Vagina (tissue), 2 donors: ENCODE measurements at places on chromosomes 1 and 21. TPM values are rescaled to one million over a fixed set of nuclear protein-coding genes. Genes with fewer than 3 reads are reported as not detected.
A peak's percentile ranks its signal among the peaks of the same experiment; 100 is the strongest.

The GPR153 gene
- 11.5 TPM for total RNA-seq

The ADORA3 gene
- 5.2 TPM for total RNA-seq

The PLXNA2 gene
- total RNA-seq = 38.3 TPM

The RGS18 gene
- total RNA-seq = 0.98 TPM

The ZSWIM5 gene
- 2.7 TPM for total RNA-seq

DNA sequence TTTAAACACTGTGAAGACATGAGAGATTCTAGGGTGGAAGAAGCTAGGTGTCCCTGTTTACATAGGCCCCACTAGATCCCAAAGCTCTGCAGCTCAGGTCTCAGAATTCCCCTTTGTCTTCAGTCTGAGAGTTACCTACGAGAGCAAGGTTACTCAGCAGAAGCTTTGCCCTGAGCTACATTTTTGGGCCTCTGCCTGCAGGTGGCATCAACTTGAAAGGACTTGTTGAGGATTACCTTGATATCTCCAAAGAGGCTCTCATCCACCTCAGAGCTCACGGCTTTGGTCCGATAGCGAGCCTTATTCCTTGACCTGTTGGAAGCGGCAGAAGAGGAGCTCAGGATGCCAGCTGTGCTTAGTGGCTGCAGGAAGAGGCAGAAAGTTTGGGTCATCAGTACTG lies 7.0 kb downstream of the CFAP45 start:
- H3K36me3 ChIP-seq = no peaks in the 10 kb centered on the region
- H3K4me3 ChIP-seq = no peak overlapping the region
- no peak overlapping the region for H3K27ac ChIP-seq
- H3K4me1 ChIP-seq = peaks cover 17% of the 10 kb centered on the region

GRCh38 chr1:88250915-88251314 lies 433.2 kb upstream of the PKN2 start:
- H3K4me3 ChIP-seq = no peak overlapping the region
- no peaks in the 10 kb centered on the region for H3K4me1 ChIP-seq
- no peaks in the 10 kb centered on the region for H3K27me3 ChIP-seq
- no peaks in the 10 kb centered on the region for H3K36me3 ChIP-seq
- no peak for DNase-seq
- H3K27ac ChIP-seq = no peak overlapping the region

- peak within 1 kb of the TSS; percentile 90 for H3K27ac ChIP-seq
- no peak for DNase-seq
- H3K4me1 ChIP-seq = peaks cover 76% of the 10 kb centered on the region
- peak within 1 kb of the TSS; percentile 64 for H3K4me3 ChIP-seq
- H3K36me3 ChIP-seq = no peaks in the 10 kb centered on the region
- no peaks in the 10 kb centered on the region for H3K27me3 ChIP-seq
Measured at GRCh38 chr1:201538612-201539551, at the start of gene NAV1. TSS of gene NAV1 (plus strand) at chr1:201539127. CDS start at chr1:201622885, 83,758 bp downstream.

GRCh38 chr1:53314606-53315005 lies 13.3 kb downstream of the LRP8 start:
- no peaks in the 10 kb centered on the region for H3K4me1 ChIP-seq
- H3K4me3 ChIP-seq = no peak overlapping the region
- H3K27me3 ChIP-seq = no peaks in the 10 kb centered on the region
- no peaks in the 10 kb centered on the region for H3K36me3 ChIP-seq
- H3K27ac ChIP-seq = no peak overlapping the region

GRCh38 chr1:50492142-50492541 lies 68.9 kb upstream of the DMRTA2 start:
- no peak overlapping the region for H3K4me3 ChIP-seq
- no peaks in the 10 kb centered on the region for H3K4me1 ChIP-seq
- no peaks in the 10 kb centered on the region for H3K27me3 ChIP-seq
- no peak overlapping the region for H3K27ac ChIP-seq

GRCh38 chr1:19892129-19892528 lies 9.9 kb downstream of the OTUD3 start:
- no peak overlapping the region for H3K4me3 ChIP-seq
- H3K36me3 ChIP-seq = peaks cover 34% of the 10 kb centered on the region
- no peak overlapping the region for H3K27ac ChIP-seq
- H3K27me3 ChIP-seq = no peaks in the 10 kb centered on the region

- DNase-seq = no peak
- no peaks in the 10 kb centered on the region for H3K27me3 ChIP-seq
- no peaks in the 10 kb centered on the region for H3K4me1 ChIP-seq
Measured at GRCh38 chr21:18630446-18630845, 226.9 kb upstream of the TMPRSS15 start.

DNA sequence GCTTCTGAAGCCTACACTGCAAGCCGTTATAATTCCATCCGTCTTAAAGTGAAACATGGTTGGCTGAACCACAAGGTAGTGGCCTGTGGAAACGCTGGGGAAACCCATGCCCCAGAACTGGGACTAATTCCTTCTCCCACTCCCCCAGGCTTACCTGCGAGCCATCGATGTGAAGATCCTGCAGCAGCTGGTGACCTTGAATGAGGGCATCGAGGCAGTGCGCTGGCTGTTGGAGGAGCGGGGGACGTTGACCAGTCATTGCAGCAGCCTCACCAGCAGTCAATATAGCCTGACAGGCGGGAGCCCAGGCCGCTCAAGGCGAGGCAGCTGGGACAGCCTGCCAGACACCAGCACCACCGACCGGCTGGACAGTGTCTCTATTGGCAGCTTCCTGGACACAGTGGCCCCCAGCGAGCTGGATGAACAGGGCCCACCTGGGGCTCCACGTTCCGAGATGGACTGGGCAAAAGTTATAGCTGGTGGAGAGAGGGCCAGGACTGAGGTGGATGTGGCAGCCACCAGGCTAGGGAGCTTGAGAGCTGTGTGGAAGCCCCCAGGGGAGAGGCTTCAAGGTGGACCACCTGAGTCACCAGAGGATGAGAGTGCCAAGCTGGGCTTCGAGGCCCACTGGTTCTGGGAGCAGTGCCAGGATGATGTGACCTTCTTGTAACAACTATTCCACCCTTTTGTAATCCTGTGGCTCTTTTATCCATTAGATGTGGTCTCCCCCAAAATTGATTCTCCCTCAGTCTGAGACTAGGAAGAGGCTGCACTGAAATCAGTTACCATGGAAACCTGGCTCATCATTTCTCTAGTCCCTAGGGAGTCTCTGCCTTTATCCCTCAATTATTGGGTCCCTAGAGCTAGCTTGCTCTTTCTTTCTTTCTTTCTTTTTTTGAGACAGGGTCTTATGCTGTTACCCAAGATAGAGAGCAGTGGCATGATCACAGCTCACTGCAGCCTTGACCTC lies 16.7 kb downstream of the LURAP1 start:
- no peak overlapping the region for H3K4me3 ChIP-seq
- peak overlapping the region; percentile 46 for H3K27ac ChIP-seq
- H3K36me3 ChIP-seq = no peaks in the 10 kb centered on the region
- no peak for DNase-seq
- no peaks in the 10 kb centered on the region for H3K27me3 ChIP-seq

DNA sequence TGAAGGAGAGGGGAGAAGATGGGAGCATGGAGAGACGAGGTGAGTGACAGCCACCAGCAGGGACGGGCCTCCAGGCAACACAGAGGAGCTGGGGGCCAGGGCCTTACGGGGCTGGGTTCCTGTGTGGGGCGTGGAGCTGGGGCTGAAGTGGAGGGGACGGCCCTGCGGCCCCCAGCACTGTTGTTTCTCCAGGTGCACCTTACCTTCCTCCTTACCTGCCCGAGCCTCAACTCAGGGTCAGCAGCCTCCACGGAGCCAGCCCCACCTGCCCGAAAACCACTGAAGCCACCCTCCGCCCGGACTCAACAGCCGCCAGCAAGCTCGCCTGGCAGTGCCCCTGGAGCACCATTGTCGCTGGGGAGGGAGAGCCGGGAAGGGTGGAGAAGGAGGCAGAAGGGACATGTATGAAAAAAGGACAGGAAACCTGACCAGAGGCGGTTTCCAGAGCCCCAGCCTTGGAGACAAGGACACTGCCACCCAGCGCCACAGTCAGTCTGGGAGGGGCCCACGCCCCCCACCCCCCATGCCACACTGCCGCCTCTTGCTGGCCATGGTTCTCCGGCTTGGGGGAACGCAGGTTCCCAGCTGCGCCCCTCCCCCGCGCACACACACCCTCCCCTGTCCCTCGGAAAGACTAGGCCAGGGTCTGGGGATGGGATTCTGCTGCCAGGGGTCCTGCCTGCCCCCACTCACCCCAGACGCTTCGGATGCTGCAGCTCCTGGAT lies 10.6 kb downstream of the PLA2G2F start:
- H3K4me1 ChIP-seq = peaks cover 5% of the 10 kb centered on the region
- H3K27ac ChIP-seq = no peak overlapping the region
- no peaks in the 10 kb centered on the region for H3K27me3 ChIP-seq

GRCh38 chr1:115564201-115564600 lies 77.6 kb upstream of the VANGL1 start:
- no peaks in the 10 kb centered on the region for H3K4me1 ChIP-seq
- H3K4me3 ChIP-seq = no peak overlapping the region
- H3K36me3 ChIP-seq = no peaks in the 10 kb centered on the region
- H3K27me3 ChIP-seq = no peaks in the 10 kb centered on the region
- no peak overlapping the region for H3K27ac ChIP-seq

DNA sequence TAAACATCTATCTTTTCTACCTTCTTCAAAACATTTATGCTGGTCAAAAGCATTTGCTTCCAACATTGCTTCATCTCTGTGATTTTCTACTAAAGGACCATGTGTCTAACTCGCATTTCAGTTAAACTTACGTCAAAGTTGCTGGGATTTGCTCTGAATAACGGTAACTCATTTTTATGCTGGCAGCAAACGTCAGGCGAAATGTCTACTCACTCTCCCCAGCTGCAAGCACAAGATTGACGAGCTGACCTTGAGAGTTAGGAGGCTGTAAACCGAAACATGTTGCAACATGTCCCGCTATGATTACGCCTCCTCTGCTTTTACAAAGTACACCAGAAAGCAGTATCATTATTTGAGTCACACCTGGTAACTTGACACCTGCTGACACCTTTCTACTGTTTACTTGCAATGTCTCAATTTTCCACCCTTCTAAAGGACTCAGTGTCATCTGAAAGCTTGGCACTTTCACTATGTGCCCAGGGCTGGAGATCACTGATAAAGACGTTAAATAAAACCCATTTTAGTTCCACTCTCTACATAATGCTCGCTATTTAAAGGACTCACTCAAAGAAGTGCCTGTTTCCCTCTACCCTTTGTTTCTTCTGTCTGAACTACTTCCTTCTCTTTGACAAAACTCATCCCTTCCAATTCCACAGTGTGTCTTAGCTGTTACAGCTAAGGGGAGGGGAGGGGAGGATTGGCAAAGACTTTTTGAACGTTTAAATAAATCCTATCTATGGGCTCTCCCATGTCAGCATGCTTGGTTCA lies 111.9 kb downstream of the PTPN14 start:
- peak overlapping the region; percentile 63 for H3K27ac ChIP-seq
- H3K27me3 ChIP-seq = no peaks in the 10 kb centered on the region
- H3K36me3 ChIP-seq = no peaks in the 10 kb centered on the region
- peaks cover 26% of the 10 kb centered on the region for H3K4me1 ChIP-seq

- H3K27me3 ChIP-seq = no peaks in the 10 kb centered on the region
- no peaks in the 10 kb centered on the region for H3K36me3 ChIP-seq
- no peaks in the 10 kb centered on the region for H3K4me1 ChIP-seq
- no peak overlapping the region for H3K27ac ChIP-seq
Measured at GRCh38 chr1:11838349-11839272, 9.0 kb downstream of the NPPA start.

DNA sequence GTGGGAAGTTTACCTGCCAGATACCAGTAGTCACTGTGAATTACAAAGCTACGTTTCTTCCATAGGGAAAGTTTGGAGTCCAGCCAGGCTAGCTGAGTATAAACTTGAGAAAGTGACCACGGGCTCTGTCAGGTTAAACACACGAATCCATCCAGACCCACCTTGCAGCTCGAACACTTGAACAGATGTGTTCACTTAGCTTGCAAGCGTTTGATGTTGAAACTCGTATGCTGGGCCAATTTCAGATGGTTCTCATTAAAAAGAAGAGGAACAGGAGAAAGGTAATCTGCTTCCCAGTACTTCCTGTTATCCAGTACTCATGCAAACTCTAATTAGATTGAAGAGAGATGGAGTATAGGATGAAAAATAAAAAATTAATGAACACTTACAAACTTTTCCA lies 636.4 kb downstream of the SMYD3 start:
- H3K27ac ChIP-seq = no peak overlapping the region
- DNase-seq = no peak
- H3K4me3 ChIP-seq = no peak overlapping the region
- peaks cover 20% of the 10 kb centered on the region for H3K4me1 ChIP-seq

DNA sequence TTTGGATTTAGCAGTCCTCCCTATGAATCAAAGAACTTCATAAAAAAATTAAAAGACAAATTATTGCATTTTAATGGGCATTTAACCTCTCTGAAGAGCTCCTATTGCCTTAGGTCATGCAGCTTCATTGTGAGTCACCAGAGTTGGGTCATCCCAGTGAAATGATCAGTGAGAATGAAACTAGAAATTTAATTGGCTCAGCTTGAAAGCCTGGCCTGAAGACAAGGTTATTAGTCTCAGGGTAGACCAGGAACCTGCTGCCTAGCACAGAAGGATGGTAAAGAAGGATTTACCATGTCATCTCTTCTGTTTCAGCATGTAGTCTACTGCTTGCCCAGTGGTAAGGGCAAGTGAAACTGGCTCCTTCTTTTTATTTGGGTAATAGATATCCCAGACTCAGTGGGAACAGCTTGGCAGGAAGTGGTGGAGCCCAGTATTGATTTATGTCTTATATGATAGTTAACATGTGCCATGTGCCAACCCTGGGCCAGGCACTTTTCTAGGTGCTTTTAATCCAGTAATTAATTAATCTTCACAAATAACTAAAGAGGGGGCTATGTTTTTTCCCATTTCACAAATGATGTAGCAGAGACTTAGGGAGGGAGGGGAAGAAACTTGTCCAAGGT lies 23.6 kb downstream of the LAMC2 start:
- peaks cover 23% of the 10 kb centered on the region for H3K4me1 ChIP-seq
- H3K27ac ChIP-seq = no peak overlapping the region
- no peaks in the 10 kb centered on the region for H3K27me3 ChIP-seq
- no peak for DNase-seq
- no peak overlapping the region for H3K4me3 ChIP-seq
- H3K36me3 ChIP-seq = no peaks in the 10 kb centered on the region

DNA sequence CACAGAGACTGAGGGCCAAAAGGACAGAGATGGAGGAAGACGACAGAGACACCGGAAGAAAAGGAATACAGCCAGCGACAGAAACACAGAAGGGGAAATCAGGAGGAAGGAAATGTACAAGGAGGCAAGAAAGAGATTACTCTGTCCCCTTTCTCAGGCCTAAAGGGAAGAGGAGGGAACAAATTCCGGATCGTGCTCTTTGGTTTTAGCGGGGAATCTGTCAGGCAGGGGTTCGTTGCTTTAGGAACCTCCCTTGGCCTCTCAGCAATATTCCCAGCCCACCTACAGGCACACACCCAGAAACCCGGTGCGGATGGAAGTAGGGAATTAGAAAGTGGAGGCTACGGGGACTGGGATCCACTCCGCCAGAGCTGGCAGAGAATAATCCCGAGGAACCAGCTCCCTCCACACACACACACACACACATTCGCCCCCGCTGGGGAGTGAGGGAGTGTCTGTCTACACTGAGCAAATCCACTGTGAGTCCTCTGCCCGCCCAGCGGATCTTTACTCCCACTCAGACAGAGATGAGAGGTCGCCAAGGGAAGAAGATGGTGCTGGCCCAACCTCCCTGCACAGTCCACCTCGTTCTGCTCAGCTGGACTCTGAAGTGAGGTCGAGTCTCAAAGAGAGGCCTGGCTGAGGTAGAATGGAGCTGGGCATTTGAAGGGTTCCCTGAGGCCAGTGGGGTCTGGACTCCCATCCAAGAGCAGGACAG lies 5.7 kb downstream of the TAL1 start:
- H3K27ac ChIP-seq = peak overlapping the region; percentile 28
- no peak overlapping the region for H3K4me3 ChIP-seq
- no peak for DNase-seq
- H3K36me3 ChIP-seq = no peaks in the 10 kb centered on the region
- H3K27me3 ChIP-seq = peaks cover 24% of the 10 kb centered on the region
- H3K4me1 ChIP-seq = peaks cover 24% of the 10 kb centered on the region

GRCh38 chr1:184825571-184825970 lies 70.9 kb upstream of the EDEM3 start:
- no peak overlapping the region for H3K27ac ChIP-seq
